ENCODE measurements at places on chromosomes 6 and 20.

DNA sequence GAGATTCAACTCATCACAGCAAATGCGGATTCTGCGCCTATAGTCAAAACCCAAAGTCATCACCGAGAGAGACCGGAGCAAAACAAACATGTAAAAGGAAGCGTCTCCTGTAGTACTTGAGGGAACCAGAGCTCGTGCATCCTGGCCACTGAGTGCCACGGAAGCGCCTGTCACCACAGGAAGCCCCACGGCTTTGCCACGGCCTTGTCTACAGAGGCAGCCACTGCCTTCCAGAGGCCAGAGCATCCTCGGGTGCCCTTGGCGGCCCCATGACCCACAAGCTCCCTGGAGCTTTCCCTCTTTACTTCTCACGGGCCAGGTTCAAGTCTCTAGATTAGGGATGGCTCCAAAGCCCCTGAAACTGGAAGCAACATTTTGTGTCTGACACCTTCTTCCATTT, 7.5 kb downstream of the TCFL5 start:
- DNase-seq: no peak

GRCh38 chr20:10132387-10132786, 86.2 kb upstream of the SNAP25 start:
- no peak for DNase-seq

- DNase-seq: peak; percentile 53
These were observed 72.1 kb downstream of the RSPO3 start for GRCh38 chr6:127190552-127190951.

DNA sequence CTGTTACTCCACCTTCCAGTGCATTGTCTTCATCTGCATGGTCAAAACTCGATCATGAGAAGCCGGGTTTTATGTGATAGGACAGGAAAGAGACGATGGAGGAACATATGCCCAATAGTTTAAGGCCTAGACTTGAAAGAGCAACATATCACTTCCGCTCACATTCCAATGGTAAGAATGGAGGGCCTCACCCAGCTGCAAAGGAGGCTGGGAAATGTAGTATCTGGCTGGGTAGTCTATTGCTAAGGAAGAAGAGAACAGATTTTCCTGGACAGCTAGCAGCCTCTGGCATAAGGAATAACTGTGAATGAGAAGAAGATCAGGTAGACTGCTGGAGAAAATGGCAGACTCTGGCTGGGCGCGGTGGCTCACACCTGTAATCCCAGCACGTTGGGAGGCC, 19.2 kb downstream of the FITM2 start:
- no peak for DNase-seq

GRCh38 chr6:147678253-147678652, 169.8 kb downstream of the SAMD5 start:
- no peak for DNase-seq

DNA sequence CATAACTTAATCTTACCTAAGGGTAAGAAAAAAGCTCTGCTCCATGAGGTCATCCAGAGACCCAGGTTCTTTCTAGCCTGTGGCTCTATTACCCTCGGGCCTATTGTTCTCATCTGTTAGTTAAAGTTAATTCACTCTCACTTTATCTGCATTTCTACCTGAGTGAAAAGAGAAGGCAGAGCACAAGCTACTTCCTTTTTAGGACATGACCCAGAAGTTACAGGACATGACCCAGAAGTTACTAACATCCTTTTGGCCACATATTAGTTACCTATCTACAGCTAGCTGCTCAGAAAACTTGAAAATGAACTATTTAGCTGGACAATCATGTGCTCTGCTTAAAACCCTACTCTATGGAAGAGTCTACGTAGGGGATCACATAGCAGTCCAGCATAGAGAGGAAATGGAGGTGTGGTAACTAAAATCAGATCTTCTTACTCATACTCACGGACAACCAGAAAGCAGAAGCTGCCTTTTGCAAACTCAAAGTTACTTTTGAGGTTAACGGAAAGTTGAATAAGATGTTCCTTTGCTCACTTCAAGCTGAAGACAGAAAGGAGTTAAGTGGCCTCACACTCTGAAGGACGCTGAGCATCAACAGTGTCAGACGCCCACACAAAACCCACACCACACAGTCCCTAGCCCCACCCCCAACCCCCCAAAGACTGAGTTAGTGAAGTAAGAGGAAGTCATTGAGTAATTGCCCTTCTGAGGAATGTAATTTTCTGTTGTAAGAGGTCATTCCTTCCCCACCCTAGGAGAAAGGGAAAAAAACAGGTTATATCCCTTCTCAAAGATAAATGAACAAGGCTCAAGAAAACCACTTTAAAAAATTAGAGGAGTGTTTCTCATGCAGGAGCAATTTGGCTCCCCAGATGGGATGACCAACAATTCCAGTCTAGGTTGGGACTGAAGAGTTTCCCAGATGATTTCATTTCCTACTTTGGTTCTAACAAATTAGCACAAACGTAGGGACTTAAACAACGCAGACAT, 45.9 kb upstream of the TAB2 start:
- peak; percentile 13 for DNase-seq

GRCh38 chr20:48286601-48287000, 501.3 kb upstream of the SULF2 start:
- DNase-seq: no peak

- DNase-seq: no peak
These were observed 3.9 kb upstream of the GATA5 start for GRCh38 chr20:62479656-62480055.

DNA sequence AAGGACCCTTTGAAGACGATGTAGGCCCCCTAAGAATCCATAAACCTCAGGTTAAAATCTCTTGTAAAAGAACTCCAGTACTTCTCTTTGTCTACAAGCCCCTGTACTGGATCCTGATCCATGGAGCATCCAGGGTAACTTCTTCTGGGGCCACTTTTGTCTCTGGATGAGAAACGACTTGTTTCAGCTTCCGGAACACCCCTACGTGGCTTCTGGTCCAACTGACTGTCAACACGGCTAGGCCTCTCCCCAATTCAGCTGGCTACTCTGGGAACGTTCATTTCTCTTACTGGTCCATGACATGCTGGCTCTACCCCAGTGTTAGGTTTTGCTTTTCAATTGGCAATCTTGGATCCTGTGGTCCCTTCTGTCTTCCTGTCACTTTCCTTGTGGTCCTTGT, 198.0 kb downstream of the BACH2 start:
- no peak for DNase-seq

DNA sequence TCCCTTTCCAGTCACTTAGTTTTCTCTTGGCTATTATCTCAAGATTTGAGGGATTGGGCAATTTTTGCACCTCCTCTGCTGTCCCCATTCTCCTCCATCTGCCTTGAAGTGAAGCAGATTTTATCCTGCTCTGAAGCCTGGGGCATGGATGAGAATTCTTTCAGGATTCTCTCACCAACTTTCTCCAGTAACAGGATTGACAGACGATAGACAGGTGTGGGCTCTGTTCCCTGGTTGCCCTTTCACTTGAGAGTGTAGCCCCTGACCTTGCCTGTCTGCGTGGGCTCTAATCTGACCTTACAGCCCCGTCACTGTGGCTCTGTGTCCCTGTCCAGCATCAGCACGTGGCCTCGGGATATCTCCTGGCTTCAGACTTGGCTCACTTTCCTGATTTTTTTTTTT, 27.1 kb downstream of the CDYL start:
- DNase-seq: no peak

DNA sequence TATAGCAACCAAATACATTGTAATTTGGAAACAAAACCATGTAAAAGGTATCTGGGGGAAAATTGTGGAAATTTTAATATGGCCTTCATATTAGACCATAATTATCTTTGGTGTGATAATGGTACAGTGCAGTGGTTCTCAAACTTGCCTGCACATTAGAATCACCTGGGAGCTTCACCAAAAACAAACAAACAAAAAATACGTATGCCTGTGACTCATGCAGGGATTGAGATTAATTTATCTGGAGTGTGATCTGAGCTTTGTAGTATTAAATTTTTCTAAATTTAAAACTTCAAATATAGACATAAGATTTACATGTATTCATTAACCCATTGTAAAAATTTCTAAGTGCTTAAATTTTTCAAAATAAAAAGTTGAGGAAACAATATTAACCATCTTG, 31.5 kb downstream of the ARHGAP18 start:
- no peak for DNase-seq

- no peak for DNase-seq
These were observed 3.7 kb upstream of the FASTKD5 start for GRCh38 chr20:3163099-3164042.

DNA sequence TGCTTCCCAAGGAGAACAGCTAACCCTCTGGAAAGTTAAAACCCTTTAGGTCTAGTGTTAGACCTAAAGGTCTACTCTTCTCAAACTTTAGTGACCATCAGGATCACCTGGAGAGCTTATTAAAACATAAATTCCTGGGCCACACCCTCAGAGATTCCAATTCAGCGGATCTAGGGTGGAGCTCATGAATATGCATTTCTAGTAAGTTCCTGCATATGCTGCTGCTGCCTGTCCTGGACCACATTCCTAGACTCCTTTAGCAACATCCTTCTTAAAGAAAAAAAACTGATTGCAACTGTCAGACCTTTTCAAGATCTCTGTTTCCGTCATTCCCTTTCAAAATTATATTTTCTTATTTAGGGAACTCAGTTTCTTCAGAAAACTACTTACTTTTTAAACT, 31.2 kb downstream of the SNAP25 start:
- no peak for DNase-seq

DNA sequence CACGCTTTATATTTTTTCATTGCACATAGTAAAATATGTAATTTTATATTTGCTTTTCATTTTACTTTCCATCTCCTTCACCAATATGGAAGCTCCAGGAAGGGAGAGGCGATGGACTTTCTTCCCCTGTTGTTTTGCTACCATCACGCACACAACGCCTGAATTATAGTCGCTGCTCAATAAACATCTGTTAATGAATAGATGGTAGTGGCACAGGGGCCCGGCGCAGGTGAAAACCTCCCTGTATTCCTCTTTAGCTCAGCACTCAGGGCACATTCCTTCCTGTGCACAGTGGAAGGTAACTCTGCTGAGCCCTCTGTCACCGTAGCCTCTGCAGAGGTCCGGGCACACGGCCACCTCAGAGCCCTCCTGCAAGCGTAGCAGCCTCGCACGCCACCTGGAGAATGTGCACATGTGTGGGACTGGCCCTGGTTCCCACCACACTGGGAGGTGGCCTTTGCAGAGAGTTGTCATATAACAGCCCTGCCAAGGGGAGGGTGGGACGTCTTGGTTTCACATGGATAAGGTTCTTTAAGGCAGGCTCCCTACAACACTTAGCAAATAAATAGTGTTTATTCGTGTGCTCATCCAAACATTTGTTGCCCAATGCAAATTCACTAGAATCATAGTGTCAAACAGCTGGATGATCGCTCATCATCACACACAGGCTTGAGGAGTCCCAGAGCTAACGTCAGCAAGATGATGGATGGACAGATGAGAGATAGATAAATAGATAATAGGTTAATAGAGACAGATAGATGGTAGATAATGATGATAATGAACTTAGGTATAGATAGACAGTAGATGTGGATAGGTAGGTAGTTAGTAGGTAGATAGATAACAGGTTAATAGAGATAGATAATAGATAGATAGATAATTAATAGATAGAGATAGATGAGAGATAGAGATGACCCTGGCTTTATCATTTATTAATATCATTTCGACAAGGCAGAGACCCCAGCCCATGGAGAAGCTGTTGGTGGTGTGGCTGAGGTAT, 32.3 kb upstream of the AFDN start:
- no peak for DNase-seq

DNA sequence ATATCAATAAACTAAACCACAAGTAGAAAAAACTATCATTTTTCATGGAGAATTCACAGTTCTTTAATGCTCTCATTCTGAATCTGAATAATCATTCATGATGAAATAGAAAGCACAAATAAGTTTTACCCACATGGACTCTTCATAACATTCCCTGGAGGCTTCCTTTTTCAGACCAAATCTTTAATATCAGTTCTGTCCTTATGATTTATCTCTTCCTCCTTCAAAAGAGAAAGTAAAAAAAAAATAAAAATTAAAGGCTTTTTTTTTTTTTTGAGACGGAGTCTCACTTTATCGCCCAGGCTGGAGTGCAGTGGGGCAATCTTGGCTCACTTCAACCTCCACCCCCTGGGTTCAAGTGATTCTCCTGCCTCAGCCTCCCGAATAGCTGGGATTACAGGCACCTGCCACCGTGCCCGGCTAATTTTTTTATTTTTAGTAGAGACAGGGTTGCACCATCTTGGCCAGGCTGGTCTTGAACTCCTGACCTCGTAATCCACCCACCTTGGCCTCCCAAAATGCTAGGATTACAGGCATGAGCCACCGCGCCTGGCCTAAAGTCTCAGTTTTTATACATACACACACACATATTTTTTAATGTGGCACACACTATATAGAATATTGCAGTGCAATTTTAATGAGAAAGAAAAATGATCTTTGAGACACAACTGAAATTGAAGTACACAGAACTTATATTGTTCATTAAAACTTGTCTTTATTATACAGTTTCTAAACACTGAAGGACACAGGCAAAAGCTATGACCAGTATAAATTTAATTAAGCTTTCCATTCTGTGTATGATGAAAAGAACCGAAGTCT, 31.9 kb upstream of the ZNF217 start:
- DNase-seq: no peak

- peak; percentile 64 for DNase-seq
These were observed 53.3 kb upstream of the KLHL31 start for GRCh38 chr6:53718597-53719460.

DNA sequence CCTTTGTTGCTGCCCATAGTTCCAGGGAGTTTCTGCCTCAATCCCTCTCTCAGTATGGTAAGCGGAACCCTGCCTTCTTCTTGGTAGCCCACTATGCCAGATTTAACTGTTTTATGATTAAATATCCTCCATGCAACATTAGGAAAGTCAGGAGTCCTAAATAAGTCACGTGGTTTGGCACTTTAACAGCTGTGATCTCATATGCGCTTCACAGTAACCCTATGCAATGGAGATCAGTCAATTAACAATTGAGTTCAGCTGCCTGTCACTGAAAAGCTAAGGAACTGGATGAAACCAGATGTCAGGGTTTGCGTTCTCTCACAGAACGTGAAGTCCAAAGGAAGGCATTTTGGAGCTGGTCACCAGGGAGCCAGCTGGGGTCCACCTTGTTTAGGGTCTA, 81.6 kb downstream of the PSMB1 start:
- no peak for DNase-seq

DNA sequence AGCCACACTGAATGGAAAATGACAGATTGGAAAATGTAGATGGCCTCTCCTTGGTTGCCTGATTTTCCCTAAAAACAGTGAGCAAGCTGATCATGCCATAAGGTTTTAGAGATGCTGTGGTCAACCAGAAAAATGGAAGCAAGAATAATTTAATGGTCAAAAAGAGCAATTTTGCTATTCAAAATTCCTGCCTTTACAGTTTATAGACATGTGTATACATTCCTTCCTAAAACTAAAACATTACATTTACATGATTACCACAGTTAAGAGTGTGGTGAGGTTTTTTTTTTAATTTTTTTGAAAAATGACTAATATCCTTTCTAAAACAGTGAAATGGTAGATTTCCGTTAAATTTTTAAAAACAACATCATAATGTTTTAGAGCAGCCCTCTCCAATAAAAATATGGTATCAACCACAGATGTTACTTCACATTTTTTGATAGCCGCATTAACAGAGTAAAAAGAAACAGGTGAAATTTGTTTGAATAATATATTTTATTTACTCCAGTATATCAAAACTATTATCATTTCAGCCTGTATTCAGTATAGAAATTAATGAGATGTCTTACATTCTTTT, 407.0 kb upstream of the SOX4 start:
- peak; percentile 35 for DNase-seq

GRCh38 chr6:145238787-145239186, 496.5 kb downstream of the EPM2A start:
- no peak for DNase-seq
